ENCODE measurements at places on chromosomes 3 and 15.

- no peak for DNase-seq
Measured at GRCh38 chr3:56322862-56323261, 145.4 kb downstream of the ERC2 start.

DNA sequence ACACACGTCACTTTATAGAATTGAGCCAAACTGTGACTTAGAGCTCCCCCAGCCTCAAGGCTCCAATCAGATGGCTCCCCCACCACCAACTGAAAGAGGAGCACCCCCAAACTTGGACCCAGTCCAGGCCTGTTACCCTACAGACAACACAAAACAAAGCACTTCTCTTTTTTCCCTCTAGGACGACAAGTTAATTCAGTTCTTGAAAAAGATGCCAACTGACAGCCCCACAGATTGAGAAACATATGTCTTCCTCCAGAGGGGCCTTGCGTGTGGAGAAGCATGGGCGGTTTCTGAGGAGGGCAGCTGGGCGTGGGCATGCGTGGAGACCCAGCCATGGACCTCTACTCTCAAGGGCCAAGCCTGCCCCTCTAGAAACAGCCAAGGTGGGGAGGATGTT lies 229.5 kb downstream of the SHQ1 start:
- DNase-seq, result no peak

DNA sequence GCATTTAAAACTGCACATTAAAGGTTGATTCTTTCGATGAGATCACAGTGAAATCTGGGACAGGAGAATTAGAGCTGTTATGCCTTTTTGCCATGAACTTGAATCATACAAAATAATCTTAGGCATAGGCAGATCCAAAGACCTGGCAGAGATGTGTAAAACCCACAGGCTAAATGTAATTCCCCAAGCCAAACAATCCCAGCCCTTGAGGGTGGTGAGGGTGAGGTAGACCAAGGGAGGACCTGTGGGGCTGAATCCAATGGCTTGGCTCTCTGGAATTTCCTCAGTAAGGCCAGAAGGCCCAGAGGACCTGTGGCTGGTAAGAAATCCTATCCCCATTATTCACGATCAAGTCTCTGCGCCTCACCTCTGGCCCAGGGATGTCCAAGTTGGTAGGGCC lies 80.5 kb upstream of the MEX3B start:
- no peak for DNase-seq

DNA sequence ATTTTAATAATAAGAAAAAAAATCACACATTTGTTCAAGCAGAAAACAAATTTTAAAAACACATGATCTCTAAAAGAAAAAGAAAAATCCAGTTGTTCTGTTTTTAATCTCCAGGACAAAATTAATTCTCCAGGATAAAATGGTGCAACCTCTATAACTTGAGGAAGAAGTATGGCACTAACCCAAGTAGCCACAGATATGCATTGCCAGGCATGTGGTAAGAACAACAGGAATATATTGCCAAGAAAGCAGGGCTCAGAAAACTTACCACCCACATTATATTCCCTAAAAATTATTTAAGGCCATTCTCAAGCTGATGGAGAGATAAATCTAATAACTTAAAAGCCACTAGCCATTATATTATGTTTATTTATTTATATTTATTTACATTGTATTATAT lies 295.7 kb upstream of the TMCO5A start:
- DNase-seq, result no peak

DNA sequence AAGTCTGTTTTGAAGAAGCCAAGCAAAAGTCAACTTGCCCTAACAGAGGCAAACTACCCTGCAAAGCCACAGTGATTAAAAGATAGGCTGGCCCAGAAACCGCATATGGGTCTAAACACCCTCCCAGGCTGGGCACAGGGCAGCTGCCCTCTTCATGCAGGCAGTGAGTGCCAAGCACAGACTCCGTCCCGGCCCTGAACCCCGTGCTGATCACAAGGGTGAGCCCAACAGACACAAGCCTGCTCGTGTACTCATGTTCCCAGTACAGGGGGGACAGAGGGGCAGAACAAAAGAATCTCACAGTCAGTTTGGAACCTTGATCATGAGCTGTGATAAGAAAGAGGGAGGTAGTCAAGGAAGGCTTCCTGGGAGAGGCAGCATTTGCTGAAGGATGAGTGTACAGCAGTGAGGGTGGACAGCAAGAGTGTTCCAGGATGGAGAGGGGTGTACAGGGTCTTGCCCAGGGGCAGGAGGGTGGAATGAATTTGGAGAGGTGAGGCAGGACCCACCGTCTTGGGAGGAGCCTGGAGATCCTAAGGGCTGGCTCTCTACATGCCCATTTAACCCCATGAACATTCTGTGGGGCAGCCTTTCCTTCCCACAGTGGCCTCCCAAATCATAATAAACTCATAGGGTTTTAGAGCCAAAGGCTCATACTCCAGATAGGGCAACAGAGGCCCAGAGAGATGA lies 43.2 kb upstream of the PRR23E start:
- no peak for DNase-seq

DNA sequence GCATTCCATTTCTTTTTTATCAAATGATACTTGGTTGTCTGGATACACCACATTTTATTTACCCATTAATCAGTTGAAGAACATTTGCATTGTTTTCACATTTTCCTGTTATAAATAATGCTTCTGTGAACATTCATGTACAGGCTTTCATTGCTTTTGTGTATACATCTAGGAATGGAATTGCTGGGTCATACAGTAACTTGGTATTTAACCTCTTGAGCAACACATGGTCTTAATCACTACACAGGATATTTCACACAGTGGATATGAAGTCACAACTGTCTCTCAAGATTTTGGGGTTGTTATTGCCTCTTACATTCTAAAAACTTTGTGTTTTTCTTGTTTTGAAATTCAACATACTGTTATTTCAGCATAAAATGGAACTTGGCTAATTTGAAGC lies 48.2 kb downstream of the C3orf85 start:
- DNase-seq, result no peak

- no peak for DNase-seq
Measured at GRCh38 chr3:143786219-143787191, 61.8 kb downstream of the SLC9A9 start.

DNA sequence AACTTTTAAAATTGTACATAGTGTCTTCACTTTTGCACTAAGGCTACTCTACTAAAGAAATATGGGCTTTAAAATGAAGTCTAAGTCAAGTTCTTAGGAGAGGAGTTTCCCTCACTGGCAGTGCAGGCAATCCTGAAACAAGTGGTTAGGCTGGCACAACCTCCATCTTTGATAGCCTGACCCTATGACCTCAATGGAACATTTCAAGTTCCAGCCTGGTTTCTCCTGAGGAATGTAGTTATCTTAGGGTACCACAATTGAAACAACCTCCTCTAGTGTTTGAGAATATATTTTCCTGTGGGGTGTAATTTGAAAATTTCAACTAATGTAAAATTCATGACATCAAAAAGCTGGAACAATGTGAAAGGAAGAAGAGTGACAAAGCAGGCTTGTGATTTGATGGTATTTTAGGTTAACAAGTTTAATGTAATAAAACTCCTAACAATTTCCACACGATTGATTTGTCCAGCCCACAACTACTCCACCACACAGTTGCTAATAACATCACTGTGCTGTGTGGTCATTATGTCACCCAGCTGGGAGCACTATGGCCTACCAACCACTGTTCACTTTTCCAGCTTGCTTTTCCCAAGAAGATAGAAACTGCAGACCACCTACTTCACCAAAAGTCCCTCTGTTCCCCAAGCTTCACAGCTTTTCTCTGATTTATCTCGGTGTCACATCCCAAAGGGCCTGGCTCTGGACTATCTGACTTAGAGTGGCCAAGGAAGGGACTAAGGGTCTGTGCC lies 1.8 kb downstream of the WWTR1 start:
- DNase-seq, result no peak

- DNase-seq, result no peak
Measured at GRCh38 chr3:15805756-15806266, 8.0 kb upstream of the ANKRD28 start.

DNA sequence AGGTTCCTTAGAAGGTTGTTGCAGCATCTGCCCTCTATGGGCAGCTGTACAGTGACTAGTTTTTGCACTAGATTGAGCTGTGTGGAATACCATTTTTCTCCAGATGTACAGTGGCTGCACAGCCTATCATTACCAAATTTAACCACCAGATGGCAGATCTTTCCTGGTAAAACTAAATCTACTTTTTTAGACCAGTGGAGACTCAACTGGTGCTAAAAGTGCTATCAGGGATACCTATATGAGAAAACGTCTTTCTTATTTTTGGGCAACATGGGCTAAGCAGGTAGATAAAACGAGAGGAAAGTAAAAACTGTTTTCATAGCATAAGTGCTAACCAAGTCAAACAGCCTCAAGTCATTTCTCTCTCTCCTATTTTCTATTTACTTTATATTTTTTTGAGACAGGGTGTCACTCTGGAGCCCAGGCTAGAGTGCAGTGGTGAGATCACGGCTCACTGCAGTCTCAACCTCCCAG lies 21.2 kb downstream of the IGSF10 start:
- no peak for DNase-seq

DNA sequence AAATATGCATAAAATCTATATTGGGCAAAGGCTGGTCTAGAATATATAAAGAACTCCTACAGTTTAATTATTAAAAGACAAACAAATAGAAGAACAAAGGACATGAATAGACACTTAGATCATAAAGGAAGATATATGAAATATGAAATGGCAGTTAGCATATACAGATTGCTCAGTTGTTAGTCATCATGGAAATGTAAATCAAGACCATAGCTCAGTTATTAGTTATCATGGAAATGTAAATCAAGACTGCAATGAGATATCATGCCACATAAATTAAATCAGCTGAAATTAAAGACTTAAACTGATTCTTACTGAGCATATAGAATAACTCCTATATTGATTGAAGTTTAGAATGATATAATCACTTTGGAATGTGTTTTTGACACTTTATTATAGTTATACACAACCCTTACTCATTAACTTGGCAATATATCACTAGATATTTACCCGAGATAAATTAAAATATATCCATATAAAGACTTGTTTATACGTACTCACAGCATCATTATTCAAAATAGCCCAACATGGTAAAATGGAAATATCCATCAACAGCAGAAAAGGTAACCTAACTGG lies 45.2 kb upstream of the GOLGA8B start:
- DNase-seq, result no peak

DNA sequence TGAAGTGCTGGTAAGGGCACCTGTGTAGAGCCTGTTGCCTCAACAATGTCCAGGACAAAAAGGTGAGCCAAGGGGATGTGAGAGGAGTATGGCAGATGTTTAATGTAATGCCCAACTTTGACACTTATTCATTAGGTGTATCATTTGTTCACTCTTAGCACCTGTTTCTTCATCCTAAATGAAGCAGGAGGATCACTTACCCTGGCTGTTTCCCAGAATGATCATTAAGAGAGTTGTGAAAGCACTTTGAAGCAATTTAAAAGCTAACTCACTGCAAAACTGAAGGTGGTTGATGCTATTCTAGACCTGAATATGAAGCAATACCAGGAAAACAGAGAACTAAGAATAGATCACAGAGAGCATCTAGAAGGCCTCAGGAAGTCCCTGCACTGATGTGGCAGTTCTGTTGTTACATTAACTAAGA lies 3.4 kb upstream of the HHLA2 start:
- DNase-seq, result no peak

DNA sequence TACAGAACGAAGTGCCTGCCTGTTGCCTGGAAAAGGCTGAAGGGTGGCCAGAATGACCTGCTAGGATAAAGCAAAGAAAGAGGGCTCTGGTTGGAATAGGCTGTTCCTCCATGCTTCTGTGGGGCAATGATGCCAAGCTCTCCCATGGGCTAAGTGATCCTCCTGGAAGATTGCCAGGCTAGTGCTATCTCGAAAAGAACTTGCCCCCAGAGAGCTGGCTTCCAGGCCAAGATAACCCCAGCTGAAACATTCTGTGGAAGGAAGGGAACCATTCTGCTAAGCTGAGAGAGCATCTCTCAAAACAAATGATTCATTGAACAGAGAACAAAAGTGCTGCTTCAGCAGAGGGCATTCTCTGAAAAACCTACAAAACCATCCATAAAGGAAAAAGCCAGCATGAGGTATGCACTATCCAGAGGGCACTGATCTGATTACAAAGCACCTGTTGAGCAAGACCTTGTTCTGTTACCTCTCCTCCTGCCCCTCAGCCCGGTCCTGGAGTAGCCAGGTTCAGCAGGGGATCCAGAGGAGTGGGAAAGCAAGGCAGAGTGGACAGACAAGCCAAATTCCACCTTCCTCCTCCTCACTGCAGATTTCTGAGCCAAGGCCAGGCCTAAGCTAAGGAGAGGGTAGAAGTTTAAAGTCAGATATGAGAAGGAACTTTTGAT lies 31.9 kb upstream of the SPRED1 start:
- DNase-seq, result no peak

GRCh38 chr15:97071668-97072067 lies 741.2 kb downstream of the NR2F2 start:
- DNase-seq, result no peak

GRCh38 chr3:40086890-40087883 lies 222.3 kb upstream of the EIF1B start:
- DNase-seq, result no peak

DNA sequence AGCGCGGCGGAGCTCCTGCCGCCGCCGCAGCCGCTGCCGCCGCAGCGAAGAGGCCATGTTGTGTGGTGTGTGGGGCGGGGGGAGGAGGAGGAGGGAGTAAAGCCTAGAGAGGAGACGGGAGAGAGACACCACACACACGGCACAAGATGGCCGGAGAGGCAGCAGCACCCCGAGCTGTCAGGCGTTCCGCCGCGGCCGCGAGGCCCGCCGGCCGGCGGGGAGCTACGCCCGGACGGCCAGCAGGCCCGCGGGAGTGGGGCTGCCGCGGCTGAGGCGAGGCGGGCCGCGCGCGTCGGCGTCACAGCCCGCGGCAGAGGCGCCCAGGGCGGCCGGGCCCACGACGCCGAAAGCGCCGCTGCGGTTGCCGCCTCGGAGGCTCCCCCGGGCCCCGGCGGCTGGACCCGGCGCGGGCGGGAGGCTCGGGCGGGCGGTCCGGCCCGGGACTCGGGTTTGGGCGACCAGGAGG lies 17.4 kb upstream of the CHD2 start:
- DNase-seq, result no peak

GRCh38 chr3:107065094-107065861 lies 312.0 kb upstream of the CCDC54 start:
- no peak for DNase-seq

DNA sequence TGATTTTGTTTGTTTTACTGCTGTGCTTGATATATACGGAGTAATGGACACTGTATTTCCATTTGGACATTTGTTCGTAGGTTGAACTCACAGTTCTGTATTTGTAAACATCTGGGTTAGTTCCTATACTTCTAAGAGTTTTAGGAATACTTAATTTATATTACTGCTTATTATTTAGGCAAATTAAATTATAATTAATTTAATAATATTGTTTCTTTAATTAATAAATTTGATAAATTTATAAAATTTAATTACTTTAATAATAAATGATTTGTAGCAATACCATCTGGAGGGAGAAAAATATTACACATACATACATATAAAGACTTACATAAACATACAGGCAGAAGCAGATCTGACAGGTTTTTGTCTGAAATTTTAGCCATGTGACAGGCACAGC lies 14.5 kb upstream of the B4GALT4 start:
- DNase-seq, result no peak

Data from activated naive CD4-positive, alpha-beta T cell treated with Interleukin-2 at 50 U/mL for 16 hours (primary cell).